Motor neuron (in vitro differentiated cells): ENCODE measurements at places on chromosomes 2 and 18.

DNA sequence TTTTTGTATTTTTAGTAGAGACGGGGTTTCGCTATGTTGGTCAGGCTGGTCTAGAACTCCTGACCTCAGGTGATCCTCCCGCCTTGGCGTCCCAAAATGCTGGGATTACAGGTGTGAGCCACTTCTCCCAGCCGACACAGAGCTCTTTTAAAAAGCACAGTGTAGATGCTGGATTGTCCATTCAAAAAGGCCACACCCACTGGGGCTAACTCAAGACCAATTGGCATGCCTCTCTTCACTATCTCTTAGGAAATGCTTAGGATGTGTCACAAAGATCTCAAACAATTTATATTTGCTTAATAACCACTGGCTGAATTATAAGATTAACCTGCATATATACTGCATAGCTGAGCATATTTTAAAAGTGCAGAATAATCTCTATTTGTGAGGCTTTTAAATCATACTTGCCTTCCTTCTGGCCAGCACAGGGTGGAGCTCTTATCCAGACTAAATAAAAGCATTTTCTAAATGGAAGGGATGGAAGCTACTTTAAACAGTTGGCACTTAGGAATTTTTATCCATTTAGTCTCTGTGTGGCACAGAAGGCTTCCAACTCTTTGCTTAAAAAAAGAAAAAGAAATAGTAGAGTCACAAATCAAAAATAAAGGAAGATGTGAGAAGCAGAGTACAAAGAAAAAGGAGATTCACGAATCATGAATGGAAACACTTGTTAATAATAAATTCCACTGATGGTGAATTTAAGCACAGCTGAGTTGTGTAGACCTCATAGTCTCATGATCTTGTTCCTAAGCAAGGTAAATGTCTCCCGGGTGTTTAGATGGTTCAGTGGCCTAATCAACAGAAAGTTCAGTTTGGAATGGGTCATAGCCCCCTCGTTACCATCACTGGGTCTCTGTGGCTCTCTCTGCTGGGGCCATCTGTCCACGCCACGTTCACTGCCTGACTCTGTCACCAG, 22.4 kb downstream of the CRYGD start:
- ATAC-seq = peak; percentile 72

DNA sequence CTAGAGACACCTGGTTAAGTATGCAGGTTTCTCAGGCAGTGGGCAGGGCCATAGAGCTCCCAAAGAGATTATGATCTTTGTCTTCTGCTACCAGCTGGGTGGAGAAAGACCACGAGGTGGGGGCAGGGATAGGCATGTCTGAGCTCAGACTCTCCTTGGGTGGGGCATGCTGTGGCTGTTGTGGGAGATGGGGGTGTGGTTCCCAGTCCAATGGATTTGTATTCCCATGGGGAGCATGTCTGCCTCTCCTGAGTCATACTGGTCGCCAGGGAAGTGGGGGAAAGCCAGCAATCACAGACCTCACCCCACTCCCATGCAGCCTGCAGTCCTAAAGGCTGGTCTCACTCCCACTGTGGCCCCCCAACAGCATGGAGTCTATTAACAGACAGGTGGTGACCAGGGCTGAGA, 31.4 kb upstream of the RHOB start:
- ATAC-seq = no peak

- ATAC-seq = peak; percentile 91
These were observed 86.9 kb downstream of the LIMS1 start for GRCh38 chr2:108621087-108621559.

DNA sequence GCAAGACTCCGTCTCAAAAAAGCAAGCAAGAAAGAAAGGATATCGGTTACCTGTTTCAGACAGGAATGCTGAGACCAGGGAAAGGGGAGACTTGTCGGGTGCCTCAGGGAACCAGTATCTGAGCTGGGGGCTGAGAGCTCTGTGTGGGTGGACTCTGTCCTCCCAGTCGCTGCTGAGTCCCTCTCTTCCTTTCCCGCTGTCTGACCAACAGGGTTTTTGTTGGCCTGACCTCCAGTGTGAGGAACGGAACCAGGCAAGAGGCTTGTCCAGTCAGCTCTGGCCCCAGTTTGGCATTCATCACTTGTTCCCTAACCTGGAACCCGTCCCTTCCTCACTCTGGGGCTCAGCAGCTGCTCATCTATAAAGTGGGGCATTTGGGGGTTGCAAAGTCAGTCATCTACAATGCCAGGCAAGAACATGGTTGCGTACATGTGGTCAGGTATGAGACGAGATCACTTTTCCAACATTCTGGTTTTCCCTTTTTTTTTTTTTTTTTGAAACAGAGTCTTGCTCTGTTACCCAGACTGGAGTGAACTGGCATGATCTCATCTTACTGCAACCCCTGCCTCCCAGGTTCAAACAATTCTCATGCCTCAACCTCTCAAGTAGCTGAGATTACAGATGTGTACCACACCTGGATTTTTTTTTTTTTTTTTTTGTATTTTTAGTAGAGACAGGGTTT, 116.4 kb downstream of the PLB1 start:
- no peak for ATAC-seq

GRCh38 chr18:10197097-10197496, 257.3 kb upstream of the APCDD1 start:
- no peak for ATAC-seq

DNA sequence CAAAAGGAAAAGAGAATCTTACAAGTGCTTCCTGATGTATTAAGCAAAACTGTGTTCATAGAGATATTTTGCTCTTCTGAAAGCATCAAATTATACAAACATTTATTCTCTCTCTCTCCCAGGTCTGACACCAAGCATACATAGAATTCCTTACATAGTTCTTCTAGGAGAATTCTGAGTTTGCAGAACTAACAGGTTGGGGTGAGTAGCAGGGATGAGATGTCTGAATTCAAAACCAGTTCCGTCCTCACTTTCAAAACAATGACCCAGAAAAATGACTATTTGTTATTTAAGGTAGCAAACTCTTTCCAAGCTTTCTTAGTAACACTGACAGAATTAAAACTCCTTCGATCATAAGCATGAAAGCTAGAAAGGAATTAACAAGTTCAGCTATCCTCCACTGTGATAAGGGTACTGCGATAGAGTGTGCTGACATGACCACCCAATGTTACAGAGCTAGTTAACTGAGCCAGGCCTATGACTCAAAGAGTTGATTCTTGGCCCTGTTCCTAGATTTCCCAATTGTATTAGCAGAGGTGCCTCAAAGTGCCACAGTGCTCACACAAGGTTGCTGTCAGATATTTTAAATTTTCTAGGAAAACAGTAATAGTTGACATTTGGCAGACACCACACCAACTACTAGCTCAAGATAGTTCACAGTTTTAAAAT, 85.8 kb upstream of the SETBP1 start:
- no peak for ATAC-seq

- peak; percentile 57 for ATAC-seq
These were observed 8.5 kb downstream of the ESPNL start for GRCh38 chr2:238108423-238109183.

- ATAC-seq = no peak
These were observed 208.6 kb downstream of the DCDC2C start for GRCh38 chr2:3911882-3912455.

DNA sequence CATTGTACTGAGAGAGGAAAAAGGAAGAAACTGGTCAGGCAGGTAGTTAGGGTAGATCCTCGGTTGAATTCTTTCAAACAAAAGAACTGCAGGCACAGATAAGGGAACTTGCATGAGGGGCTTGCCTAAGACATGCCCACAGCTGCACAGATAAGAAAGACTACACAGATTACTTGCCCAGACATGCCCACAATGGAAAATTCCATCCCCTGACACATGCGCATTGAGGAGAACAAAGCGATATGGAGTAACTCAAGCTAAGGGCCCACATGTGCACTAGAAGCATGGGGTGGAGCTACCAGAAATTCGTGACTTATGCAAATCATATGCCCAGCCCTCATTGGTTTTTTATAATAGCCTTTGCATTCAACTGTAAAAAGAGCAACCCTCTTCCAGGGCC, 181.3 kb upstream of the ZNF521 start:
- ATAC-seq = peak; percentile 75

GRCh38 chr18:79642626-79643025, 37.0 kb upstream of the CTDP1 start:
- ATAC-seq = no peak

DNA sequence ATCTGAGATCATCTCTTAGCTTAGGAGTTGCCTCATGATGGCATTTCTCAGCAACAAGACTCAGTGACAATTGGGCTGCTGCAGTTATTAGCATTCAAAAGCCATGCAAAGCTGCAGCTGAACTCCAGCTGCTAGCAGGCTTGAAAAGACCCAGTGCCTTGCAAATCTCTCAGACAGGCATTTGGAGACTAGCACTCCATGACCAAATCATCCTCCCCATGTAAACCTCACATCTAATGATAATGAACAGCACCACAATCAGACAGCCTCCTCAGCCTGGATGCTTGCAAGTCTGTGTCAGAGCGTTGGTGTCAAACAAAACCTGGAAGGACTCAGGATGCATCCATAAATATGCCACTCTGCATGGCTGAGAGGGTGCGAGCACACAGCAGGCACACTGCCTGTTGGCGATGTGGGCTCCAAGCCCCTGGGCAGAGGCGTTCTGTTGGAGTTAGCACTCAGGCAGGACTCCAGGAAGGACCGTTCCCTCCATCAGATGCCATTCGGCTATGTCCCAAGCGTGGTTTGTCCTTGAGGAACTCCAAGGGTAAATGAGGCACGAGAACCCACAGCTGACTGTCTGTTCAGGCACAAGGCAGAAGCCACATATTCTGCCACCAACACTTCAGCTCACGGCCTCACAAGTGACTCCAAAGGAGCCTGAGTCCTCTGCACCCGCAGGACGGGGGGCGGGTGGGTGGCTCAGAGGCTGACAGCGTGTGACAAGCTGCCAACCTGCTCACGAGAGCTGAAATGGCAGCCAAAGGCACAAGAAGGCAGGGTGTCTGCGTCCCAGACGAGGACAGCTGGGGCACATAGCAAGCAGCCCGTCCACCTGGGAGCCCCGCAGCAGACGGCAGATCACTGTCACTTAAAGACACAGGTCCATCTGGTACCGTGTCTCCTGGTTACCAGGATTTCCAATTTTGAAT, 183.8 kb downstream of the MYT1L start:
- no peak for ATAC-seq

DNA sequence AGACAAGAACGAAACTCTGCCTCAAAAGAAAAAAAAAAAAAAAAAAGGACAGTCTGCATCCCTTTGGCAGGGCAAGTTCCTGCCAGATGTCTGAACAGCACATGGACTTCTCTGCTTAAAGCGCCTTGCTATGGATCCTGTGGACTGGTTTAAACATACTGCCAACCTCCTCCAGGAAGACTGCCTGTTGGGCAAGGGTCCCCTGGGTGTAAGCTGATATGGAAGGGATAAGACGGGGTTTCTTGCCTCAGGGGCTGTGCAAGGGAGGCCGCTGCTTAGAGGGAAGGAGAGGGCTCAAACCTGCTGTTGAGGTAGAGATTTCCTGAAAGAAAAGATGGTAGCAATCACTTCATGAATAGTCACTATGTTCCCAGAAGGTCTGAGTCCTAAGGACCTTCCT, 22.2 kb downstream of the SKA1 start:
- ATAC-seq = no peak

DNA sequence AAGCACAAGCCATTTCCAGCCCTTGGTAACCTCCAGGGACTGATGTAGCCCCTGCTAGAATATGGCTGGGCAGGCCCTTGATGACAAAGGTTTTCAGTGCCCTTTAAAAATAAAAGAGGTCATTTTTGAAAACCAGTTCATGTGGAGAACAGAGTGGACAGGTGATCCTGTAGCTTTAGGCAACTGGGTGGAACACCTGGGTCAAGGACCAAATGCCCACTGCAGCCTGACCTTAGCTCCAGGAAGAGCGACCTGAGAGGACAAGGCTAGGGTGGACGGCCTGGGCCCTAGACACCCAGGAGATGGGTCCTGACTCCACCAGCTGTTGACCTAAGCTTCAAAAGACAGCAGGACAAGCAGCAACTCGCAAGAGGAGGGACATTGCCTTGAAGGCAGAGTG, 116.6 kb downstream of the LIPG start:
- ATAC-seq = no peak

GRCh38 chr2:69770747-69771146, 28.8 kb downstream of the ANXA4 start:
- ATAC-seq = no peak

- ATAC-seq = no peak
These were observed 7.0 kb downstream of the ASAP2 start for GRCh38 chr2:9213477-9214051.

DNA sequence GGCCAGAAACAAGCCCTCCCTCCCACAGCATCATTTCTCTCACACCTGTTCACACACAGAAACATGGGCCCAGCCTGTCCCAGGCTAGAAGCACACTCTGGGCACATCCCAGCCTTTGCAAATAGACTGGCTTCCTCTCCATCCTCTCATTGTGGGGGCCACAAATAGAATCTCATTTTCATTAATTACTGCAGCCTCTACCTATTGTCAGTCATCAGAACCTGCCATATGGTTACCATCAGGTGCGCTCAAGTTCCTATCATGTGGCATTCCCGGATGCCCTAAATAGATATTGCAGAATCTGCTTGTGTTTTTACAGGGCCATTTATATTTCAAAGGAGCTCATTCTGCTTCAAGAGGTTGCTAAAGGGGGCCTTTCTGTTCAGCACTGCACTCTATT, 460.7 kb downstream of the BCL11A start:
- no peak for ATAC-seq
